ENCODE measurements at places on chromosomes 2 and 18.
A peak's percentile ranks its signal among the peaks of the same experiment; 100 is the strongest.

DNA sequence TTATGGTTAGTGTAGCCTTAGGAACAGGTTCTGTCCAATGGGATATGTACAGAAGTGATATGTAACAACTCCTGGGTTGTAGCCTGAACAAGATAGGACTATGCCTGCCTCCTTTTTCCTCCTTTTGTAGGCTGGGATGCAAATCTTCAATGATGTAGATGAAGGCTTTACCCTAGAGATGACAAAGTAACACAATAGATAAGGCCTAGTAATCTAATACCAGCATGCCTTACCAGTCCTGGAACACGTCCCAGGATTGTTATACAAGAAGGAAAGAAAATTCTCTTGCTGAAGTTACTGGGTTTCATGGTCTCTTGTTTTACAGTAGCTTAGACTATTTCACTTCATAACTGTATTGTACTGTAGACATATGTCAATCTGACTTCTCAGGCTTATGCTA is 192.1 kb downstream of the OTX1 start:
- no peak for DNase-seq

GRCh38 chr2:85504778-85505261 is 34.1 kb upstream of the MAT2A start:
- DNase-seq, result peak; percentile 32

DNA sequence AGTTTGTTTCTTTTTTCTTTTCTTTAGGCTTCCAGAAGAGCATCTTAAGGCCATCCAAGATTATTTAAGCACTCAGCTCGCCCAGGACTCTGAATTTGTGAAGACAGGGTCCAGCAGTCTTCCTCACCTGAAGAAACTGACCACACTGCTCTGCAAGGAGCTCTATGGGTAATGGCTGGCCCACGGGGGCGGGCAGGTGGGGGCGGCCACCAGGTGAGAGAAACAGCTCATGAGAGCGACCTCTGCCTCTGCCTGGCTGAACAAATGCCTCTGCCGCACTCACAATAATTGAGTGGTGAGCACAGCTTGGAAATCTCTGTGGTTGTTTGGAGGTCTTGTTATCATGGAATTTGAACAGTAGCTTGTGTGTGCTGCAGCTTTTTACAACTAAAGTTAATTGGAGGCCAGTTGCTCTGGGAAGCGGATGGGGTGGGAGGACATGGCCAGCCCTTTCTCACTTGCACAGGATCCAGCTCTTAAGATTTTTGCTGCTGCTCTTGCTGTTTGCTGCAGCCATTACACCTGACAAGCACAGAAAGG is 70.4 kb downstream of the INPP5D start:
- no peak for DNase-seq

- peak; percentile 40 for DNase-seq
These were observed 2.9 kb downstream of the CYP26B1 start for GRCh38 chr2:72144632-72145288.

- peak; percentile 56 for DNase-seq
These were observed 286.0 kb downstream of the TRIB2 start for GRCh38 chr2:13002536-13003331.

GRCh38 chr2:27270670-27271069 is 4.6 kb upstream of the DNAJC5G start:
- DNase-seq, result no peak

GRCh38 chr2:229392196-229392595 is 121.1 kb upstream of the PID1 start:
- no peak for DNase-seq

- no peak for DNase-seq
These were observed 16.5 kb downstream of the TWIST2 start for GRCh38 chr2:238864207-238865014.

DNA sequence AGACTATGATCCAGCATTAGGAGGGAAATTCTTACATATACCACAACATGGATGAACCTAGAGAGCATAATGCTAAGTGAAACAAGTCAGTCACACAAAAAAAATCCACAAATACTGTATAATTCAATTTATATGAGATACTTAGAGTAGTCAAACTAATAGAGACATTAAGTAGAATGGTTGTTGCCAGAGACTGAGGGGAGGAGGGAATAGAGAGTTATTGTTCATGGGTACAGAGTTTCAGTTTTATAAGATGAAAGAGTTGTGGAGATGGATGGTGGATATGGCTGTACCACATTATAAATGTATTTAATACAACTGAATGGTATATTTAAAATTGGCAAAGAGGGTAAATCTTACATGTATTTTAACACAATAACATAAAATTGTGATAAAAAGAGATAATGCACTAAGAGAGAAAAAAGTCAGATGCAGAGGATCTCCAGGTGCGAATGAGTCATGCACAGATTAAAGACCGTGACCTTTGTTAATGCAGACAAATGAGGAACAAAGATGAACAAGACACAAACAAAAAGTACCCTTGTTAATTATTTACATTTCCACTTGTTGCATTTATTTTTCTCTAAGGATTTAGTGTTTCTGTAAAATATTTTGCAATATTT is 541.7 kb upstream of the MEX3C start:
- DNase-seq, result no peak

DNA sequence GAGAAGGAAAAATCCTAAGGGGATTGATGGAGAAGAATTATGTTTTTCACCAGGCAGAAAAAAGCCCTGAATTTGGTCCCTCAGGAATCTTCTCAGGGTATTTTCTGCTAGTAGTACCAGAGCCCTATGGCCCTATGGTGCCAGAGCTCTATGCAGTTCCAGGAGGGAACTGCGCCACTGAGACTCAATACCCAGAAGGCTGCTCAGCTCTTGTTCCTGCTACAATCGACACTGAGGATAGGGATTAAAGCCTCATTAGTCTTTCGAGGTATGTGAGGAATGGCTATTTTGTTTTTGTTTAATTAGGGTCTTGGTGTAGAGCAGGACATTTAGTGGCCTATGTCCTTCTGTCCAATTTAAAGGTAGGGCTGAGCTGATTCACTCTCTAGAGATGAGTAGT is 21.7 kb upstream of the PPP3R1 start:
- DNase-seq, result no peak

GRCh38 chr2:39849064-39849463 is 70.0 kb upstream of the THUMPD2 start:
- peak; percentile 6 for DNase-seq

DNA sequence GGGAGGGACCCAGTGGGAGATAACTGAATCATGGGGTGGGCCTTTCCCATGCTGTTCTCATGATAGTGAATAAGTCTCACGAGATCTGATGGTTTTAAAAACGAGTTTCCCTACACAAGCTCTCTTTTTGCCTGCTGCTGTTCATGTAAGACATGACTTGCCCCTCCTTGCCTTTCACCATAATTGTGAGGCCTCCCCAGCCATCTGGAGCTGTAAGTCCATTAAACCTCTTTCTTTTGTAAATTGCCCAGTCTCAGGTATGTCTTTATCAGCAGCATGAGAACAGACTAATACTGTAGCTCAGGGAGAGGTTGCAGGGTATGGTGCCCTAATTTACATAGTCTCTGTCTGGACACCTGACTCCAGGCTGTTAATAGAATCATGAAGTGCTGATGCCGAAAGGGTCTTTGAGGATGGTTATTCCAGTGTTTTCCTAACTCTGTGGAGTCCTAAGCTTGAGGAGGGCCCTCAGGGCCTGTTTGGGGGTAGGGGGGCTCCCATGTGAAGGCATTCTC is 343.2 kb downstream of the ALK start:
- no peak for DNase-seq

DNA sequence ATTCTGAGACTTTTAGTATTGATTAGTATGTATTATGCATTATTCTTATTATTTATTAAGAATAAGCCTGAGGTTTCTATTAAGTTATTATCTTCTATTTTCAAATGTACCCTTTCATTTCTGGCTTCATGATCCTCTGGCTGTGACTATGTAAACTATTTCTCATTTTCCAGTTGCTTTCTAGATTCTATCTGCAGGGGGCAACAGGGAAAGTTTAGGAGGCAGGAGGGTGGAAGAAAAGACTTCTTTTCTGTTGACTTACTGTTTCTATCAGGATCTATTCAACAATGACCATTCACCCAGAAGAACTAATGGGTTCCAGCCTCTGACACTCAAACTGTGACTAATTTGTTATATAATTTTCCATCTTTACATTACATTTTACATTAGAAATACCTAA is 653.4 kb upstream of the FSHR start:
- no peak for DNase-seq

DNA sequence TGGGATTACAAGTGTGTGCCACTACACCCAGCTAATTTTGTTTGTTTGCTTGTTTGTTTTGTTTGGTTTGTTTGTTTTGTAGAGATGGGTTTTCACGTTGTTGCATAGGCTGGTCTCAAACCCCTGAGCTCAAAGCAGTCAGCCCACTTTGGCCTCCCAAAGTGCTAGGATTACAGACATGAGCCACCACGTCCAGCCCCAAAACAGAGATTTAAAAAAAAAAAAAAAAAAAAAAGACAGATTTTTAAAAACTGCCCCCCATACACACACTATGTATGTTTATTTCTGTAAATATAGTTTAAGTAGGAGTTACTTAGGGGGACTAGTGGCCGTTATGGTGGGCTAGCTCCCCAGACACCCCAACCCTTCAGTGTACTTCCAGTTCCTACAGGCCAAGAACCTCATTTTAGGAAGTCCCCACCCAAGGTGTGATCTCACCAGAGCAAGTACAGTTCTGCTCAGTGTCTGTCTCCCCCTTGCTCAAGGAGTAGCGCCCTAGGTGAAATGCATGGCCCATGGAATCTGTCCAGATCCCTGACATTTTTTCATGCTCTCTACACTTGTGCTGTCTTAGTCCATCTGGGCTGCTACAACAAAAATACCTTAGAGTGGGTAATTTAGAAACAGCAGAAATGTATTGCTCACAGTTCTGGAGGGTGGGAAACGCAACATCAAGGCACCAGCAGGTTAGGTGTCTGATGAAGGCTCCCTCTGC is 1.6 kb upstream of the TMBIM1 start:
- DNase-seq, result no peak

- no peak for DNase-seq
These were observed 201.3 kb upstream of the NT5C1B start for GRCh38 chr2:18790509-18791171.

DNA sequence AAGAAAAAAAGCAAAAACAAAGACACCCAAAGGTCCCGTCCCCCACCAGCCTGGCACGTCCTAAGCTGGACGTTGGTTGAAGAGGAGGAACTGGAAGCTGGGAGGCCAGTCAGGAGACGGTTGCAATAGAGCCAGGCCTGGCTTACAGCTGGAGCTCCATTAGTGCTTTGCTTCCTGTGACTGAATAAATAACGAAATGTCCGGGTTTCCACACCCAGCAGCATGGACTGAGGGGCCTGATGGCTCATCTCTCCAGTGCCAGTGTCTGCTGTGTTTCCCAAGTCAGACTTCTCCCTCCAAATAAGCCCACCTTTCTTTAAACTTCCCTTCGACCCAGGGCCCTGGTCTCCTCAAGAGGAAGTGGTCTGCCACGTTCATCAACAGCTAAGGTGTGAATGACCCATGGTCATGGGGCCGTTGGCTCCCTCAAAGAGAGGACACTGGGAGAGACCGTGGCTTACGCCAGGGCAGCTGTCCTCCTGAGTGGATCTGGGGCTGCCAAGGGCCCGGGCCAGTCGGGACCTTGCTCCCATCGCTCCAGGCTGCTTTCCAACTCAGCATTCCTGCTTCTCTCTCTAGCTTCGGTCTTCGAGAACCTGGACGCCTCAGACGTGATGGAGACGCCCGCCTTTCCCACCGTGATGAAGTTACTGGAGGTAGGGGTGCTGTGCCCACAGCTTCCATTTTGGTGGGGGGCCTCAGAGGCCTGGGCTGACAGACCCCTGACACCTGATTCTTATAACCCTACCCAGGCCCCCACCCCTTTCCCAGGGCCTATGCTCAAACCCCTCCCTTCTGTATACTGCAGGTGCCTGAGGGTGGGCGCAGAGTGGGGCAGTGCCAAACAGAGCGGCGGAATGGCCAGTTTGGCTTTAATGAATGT is 44.9 kb downstream of the MYO7B start:
- DNase-seq, result no peak

- DNase-seq, result no peak
These were observed 110.1 kb upstream of the FBXO11 start for GRCh38 chr2:48016225-48017019.

DNA sequence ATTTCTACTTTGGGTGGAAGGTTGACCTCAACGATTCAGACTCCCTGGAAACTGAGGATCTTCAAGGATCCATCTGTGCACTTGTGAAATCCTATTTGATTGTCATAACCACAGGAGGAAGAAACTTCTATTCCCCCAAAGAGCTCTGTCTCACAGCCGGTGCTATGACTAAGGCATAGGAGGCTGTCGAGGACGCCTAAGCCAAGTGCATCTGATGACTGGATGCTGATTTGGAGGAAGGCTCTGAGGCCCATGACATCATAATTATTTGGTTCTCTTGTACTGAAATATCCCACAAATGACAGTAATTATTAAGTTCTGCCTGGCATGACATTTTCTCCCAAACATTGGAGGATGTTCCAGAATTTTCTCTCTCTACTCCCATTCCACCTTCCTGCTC is 13.8 kb upstream of the KCNF1 start:
- DNase-seq, result no peak

- no peak for DNase-seq
These were observed 1.2 kb downstream of the ANKRD23 start for GRCh38 chr2:96842600-96842999.

- peak; percentile 83 for DNase-seq
These were observed 20.6 kb downstream of the HTR2B start for GRCh38 chr2:231104115-231104713.

DNA sequence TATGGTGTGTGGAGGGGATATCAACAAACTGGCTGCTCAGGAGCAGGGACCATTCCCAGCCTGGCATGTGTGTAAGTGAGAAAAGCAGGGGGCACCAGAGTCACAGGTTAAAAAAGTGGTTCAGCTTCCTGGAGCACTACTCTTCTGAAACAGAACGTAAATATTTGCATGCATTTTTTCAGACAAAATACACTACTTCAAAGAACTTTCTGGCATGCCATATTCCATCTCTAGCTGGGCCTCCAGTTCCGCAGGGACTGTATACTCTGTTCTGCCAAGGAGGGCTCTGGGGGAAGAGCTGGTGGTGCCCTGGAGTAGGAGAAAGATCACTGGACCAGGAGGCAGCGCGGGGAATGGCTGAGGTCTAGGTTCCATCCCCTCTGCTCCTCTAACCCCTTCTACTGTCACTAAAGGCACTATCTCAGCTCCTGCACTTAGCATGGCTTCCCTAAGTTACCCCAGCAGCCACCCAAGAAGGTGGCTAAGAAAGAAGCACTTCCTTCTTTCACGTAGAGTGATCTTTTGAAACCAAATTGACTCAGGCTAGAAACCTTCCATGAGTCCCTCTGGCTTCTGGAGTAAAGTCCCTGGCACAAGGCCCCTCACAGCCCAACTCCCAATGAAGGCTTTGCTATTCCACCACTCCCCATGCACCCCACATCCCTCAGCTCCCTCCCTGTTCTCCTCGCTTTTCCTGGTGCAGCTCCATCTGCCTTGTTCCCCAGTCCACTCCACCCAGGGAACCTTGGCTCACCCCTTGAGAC is 57.6 kb upstream of the CABLES1 start:
- DNase-seq, result no peak

GRCh38 chr18:36729197-36729596 is 99.6 kb downstream of the TPGS2 start:
- DNase-seq, result no peak

GRCh38 chr2:207073801-207074678 is 91.7 kb downstream of the KLF7 start:
- DNase-seq, result no peak

All from brain (organoid and tissue), 16 donors.